ENCODE measurements at places on chromosomes 11 and 22.

DNA sequence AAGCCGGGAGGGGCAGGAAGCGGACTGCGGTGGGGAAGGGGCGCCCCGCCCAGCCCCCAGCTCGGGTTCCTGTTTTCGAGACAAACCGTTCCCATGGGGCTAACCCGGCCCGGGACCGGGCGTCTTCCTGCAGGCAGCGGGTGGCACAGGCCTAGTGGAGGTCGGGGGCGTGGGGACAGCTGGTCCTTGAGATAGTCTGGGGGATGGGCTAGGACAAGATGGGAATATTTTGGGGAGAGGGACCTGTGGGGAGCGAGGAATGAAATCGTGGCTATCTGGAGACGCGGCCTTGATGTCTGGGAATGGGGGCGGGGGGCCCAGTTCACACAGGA, 1.2 kb upstream of the RASGRP2 start:
- DNase-seq: no peak

- DNase-seq: no peak
These were observed 37.4 kb downstream of the PRDM10 start for GRCh38 chr11:129965248-129965647.

- no peak for DNase-seq
These were observed 19.6 kb upstream of the MOGAT2 start for GRCh38 chr11:75697906-75698581.

GRCh38 chr22:47259990-47260389, 497.5 kb downstream of the TBC1D22A start:
- no peak for DNase-seq

- DNase-seq: no peak
These were observed 26.5 kb downstream of the GRAMD4 start for GRCh38 chr22:46646531-46647215.

GRCh38 chr11:58658623-58659022, 36.2 kb downstream of the CNTF start:
- DNase-seq: no peak

- no peak for DNase-seq
These were observed 953 bp upstream of the LRP5 start for GRCh38 chr11:68311160-68312116.

DNA sequence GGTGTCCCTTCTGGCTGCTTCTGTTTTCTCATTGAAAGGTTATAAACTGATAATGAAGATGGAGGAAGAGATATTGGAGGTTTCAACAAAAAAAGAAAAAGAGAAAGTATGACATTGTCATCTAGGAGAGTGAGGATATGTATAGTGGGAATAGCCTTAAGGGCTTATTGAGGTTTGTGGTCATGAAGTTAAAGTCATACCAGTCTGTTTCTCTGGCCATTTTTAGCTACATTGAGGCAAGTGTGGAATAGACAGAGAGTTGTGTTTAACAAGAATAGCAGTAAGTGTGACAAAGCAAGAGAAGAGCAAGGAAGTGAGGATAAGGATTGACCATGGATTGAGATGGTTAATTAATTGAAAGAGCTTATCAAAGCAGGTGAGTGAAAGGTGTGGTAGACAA, 110.4 kb downstream of the ELP4 start:
- DNase-seq: no peak

Data from GM03348 (cell line).